Activated CD4-positive, CD25-positive, alpha-beta regulatory T cell treated with anti-CD3 and anti-CD28 coated beads, Interleukin-2, amount 50 U/mL, for 16 hours (primary cell): ENCODE measurements at places on chromosomes 2 and 18.

GRCh38 chr18:63683890-63684289 is 18.9 kb upstream of the SERPINB11 start:
- DNase-seq = no peak

DNA sequence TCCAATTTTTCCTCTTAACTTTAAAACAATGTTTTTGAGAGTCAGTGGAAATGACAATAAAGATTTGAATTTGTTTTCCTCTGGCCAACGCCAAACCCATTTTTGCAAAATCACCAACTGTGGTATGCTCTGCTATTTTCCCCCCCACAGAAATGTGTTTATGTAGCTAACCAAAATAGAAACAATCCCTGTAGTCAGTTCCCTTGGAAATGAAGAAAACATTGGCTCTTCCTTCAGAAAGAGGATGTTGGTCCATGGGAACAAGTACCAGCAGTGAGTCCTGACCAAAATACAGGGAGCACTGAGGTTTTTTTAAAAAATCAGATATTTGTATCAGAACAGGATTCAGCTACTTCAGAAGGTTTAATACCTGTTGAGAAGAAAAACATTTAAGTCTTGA is 65.3 kb downstream of the SLC40A1 start:
- DNase-seq = no peak

DNA sequence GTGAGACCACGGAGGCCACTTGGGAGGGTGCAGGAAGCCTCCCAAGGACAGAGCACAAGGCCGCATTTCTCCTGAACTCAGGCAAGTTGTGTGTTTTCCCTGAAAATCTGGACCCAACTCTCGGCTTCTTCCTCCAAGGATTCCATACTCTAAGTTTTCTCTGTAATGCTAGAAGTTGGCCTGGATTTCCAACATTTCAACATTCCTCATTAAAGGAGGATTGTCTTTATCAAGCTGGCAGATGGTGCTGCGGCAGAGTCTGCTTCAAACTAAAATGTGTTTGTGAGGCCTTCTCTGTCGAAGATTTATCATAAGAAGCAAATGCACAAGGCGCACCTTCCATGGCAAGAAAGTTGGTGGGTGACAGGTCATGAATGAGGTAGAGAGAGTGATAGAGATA is 94.4 kb upstream of the SATB2 start:
- DNase-seq = no peak

DNA sequence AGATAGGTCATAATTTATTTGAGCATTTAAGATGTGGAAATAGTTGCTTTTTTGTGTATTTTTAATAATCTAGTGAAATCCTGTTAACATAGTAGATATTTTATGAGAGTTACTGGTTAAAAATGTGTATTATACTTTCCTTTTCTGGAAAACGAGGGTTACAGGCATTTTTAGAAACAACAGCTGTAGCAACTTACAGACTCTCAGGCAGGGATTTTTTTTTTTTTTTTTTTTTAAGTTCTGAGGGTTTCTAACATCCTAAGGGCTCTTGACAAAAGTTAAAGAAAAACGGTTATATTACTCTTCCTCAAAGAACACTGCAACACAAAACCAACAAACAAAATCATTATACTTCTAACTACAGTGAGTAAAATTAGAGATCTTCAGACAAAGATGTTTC is 205.9 kb downstream of the ACKR3 start:
- no peak for DNase-seq

- no peak for DNase-seq
These were observed 477.2 kb downstream of the TRIB2 start for GRCh38 chr2:13193900-13194299.

DNA sequence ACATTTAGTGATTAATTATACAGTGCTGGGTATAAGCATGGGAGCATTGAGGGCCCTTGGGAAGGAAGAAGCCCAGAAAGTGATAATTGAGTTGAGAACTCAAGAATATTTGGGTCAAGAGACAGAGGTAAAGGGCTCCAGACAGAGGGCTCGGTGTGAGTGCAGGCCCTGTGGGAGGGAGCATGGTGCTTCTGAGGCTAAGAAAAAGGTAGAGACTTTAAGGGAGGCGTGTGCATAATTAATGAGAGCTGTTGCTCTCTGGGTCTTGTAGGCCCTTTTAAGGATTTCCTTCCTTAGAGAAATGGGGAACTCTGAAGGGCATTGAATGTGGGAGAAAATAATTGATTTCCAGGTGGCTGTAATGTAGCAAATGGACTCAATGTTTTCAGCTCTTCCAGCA is 735.0 kb upstream of the POU3F3 start:
- DNase-seq = no peak

DNA sequence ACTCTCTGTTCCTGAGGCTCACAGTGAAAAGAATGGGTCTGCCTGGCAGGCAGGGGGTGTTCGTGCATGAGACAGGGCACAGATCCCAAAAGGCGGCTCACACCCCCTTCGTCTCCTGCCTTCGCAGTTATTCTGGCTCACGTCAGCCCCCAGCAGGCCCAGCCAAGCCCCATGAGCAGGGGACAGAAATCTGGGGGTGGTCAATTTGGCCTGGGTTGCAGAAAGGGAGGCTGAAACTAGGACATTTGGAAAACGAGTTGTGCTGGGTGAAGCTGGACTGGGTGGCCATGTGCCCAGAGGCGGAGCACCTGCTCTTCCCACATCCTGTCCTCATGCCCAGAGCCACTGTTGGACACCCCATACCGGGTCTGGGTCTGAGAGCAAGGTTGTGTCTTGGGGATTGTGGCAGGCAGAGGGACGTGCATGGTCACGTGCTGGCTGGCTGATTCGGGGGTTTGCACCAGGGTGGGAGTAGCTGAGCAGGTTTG is 99.0 kb upstream of the MCFD2 start:
- DNase-seq = no peak

- no peak for DNase-seq
These were observed 1.8 kb upstream of the DRC1 start for GRCh38 chr2:26399771-26400376.

DNA sequence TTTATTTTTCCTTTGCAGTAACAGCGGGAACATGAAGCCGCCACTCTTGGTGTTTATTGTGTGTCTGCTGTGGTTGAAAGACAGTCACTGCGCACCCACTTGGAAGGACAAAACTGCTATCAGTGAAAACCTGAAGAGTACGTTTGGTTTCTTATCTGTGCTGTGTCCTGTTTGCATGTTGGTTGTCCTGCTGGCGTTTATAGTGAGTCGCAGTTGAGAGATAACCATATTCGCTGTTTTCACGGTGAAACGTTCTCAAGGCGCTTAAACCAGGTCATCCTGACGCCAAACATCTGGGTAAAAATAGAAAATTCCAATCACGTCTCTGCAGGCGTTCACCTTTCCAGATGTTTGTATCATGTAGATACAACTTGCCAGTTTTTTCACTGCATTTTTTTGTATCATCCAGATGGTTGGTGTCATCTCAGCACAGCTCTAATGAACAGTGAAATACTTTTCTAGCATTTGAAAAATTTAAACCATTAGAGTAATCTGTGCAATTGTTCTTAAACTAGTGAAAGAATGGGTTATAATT is 21.2 kb downstream of the CLUL1 start:
- DNase-seq = no peak

GRCh38 chr2:2793925-2794560 is 463.0 kb upstream of the MYT1L start:
- no peak for DNase-seq

- DNase-seq = no peak
These were observed 9.2 kb upstream of the MAP4K4 start for GRCh38 chr2:101688261-101688660.

DNA sequence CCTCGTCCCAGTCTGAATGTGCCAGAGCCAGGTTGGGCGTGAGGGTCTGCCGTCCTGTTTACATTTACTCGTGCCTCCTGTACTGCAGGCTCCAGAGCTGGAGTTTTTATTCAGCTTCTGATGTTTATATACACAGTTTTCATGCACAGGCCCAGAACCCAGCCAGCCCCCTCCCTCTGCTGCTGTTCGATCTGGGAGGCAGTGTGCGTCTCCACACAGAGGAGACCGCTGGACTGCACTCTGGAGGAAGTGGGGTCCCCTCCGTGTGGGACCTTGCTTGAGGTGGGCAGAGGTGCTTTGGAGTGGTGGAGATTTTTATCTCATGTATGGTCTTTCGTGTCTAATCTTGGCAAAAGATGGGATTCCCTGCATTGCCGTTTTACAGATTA is 90.6 kb downstream of the GLI2 start:
- DNase-seq = no peak

- DNase-seq = no peak
These were observed 140.7 kb downstream of the ZNF516 start for GRCh38 chr18:76354348-76354747.

- DNase-seq = no peak
These were observed 67.2 kb upstream of the PHLPP1 start for GRCh38 chr18:62648045-62648678.

GRCh38 chr2:23836971-23837565 is 89.9 kb downstream of the ATAD2B start:
- DNase-seq = no peak

GRCh38 chr2:207750876-207751275 is 18.8 kb downstream of the FZD5 start:
- no peak for DNase-seq

- no peak for DNase-seq
These were observed 7.0 kb upstream of the TYMS start for GRCh38 chr18:650428-650858.

DNA sequence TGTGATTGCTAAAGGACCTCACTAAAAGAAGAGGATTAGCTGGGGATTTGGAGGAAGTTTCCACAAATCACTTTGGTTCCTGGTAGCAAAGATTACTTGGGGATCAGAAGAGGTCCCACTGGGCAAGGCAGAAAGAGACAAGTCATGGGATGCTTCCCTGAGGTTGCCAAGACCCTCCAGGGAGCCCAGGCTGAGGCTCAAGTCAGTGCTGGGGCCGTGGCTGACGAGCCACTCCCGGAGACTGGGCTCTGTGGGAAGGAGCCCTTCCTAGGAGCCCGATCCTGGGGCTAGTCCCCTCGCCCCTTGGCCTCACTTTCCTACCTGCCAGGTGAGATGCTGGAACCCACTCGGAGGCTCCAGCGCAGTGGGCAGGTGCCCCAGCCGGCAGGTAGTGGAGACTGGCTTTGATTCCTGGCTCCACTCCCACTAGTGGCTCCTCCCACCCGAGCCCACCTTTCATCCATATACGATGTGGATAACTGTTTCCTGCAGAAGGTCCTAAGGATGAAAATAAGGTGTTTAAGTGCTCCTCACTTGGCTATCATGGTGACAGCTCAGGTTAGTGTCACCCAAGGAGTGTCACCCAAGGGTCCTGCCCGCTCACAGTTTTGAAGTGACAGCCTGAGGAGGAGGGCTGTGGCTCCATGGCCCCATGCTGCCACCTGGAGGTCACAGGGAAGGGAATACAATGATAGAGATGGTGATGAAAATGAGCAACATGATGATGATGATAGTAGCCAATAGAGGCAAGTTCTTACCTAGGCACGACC is 100.5 kb downstream of the CAPN13 start:
- peak; percentile 45 for DNase-seq
